ENCODE measurements at places on chromosomes 2 and 18. TPM values are rescaled to one million over a fixed set of nuclear protein-coding genes. Genes with fewer than 3 reads are reported as not detected.

DNA sequence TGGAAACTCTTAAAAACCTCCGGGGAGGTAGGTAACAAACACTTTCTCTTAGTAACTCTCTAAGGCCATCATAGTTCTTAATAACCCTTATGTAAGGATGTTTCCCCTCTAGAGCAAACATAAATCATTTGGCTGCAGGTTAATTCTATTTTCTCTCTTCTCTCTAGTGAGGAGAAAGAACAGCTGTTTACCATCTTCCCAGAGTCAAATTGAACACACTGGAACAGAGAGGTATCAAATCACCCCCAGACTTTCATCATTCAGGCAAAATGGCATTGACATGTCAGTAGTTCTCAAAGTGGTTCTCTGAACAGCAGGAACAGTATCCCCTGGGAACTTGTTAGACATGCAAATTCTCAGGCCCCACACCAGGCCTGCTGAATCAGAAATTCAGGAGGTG is 240.7 kb downstream of the MEIS1 start:
- DNase-seq, result no peak

GRCh38 chr2:111050701-111051376 is 69.9 kb upstream of the BCL2L11 start:
- DNase-seq, result no peak

DNA sequence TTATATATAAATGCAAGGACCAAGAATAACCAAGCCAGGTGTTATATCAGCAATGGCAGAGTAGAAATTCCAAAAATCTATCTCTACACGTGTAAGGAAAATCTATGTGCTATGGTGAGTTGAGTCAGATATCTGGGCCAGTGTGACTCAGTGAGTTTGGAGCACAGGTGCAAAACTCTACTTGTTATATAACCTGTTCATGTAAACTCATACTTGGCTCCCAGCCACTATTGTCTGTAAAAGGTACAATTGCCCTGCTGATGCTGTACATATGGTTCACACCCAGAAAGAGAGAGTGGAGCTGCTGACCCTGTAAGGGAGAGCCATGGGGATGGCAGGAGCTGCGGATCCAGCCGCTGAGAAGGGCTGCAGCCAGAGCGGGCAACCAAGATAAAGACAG is 112.0 kb downstream of the TRABD2A start:
- no peak for DNase-seq

DNA sequence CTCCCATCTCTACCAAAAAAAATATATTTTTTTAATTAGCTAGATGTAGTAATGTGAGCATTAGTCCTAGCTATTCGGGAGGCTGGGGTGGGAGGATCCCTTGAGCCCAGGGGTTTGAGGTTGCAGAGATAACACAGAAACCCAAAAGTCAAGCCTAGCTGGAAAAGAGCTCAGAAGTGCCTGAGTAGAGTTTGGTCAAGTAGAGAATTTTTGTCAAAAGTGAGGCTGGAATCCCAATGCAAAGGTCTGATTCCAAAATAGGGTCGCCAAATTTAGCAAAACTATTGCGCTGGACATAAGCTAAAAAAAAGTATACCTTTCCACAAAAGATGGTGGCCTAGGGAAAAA is 15.5 kb upstream of the MSH6 start:
- DNase-seq, result no peak

GRCh38 chr2:45986509-45986908 is 310.7 kb upstream of the EPAS1 start:
- peak; percentile 24 for DNase-seq

GRCh38 chr2:97774425-97774824 is 61.0 kb downstream of the ZAP70 start:
- DNase-seq, result no peak

- DNase-seq, result no peak
Measured at GRCh38 chr2:74747411-74748080, 86.4 kb upstream of the HK2 start.

DNA sequence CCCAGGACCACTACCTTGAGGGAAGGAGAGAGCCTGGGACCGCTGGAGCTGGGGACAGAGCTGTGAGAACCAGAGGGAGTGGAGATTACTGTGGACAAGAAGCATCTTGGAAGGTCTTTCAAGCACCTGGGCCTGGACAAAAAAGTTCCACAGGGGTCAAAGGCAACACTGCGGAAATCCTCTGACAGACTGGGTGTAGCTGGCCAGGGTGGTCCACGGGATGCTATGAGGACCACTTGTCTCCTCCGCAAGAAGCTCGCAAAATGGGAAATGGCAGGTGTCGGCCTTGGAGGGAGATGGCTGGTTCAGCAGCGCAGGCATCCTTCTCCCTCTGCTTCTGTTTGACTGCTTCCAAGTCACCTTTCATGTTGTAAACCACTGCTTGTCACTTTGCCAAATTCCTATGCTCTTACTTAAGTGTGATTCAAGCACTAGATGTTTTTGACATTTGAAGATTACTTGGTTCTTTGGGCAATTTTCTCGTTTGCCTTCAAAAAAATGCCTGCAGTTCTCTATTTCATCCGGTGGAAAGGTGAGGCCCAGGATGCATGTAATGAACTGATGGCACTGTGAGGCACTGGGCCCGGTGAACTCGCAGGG is 27.7 kb downstream of the KLHL29 start:
- no peak for DNase-seq

- DNase-seq, result no peak
Measured at GRCh38 chr2:63059793-63060471, 9.3 kb downstream of the OTX1 start.

DNA sequence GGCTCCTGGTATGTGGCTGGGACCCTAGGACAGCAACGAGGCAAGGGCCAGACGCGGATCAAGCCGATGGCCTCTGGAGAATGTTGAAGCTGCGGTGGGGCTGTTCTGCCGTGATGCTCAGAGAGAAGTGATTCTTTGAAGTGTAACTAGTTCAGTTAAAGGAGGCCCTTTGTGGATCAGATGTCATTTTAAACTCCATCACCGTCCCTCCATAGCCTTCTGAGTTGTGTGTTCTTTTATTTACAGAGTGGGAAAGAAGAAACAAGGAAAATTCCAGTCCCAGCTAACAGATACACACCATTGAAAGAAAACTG is 403 bp downstream of the PNO1 start:
- no peak for DNase-seq

DNA sequence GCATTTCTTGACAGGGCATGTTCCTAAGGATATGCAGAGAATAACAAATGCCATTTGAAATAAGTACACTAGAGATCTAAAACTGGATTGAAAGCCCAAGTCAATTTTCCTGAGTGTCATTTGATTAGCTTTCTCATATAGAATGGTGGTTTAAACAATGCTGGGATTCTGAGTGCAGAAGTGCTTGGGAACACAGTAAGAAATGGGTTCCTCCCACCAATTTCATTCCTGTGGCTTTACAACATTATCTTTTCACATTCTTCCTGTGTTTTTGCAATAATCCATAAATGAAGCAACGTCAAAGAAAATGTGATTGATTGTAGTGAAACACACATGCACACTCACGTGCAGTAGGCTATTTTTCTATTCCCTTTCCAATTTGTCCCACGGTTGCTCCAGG is 1858.4 kb upstream of the PIK3C3 start:
- no peak for DNase-seq

DNA sequence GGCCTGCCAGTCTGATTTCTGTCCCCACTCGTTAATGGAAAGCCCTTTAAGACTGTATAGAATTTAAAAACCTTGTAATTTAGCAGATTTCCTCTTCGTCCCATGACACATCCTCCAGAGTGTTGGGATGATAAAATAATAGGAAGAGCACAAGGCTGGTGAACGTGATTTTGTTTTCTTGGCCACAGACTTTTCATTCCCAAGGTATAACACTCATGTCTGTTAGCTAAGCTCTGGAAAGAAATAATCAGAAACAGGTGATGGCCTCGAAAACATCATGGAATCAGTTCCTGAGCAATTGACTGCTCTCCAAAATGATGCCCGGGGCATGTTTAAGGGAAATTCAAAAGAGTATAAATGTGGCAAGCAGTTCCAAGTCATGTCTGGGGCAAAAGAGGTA is 337.8 kb upstream of the TCF4 start:
- no peak for DNase-seq

DNA sequence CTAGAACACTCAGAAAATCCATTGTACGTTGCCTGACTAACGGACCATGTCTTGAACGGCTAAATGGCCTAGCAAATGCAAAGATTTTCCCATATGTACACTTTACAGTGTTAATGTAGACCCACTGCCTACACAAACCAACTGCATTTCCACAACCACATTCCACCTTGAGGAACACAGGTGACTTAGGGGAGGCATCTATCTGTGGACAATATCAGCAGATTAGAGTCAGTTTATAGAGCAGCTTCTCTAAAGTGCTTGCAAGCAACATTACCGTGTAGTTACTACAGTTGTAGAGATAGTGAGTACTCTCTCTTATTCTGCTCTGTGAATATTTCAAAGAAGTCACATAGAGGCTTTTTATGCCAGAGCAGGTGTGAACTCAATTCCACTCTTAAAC is 139.6 kb downstream of the TCF4 start:
- no peak for DNase-seq

- DNase-seq, result no peak
Measured at GRCh38 chr2:85741833-85742455, 11.8 kb upstream of the ATOH8 start.

DNA sequence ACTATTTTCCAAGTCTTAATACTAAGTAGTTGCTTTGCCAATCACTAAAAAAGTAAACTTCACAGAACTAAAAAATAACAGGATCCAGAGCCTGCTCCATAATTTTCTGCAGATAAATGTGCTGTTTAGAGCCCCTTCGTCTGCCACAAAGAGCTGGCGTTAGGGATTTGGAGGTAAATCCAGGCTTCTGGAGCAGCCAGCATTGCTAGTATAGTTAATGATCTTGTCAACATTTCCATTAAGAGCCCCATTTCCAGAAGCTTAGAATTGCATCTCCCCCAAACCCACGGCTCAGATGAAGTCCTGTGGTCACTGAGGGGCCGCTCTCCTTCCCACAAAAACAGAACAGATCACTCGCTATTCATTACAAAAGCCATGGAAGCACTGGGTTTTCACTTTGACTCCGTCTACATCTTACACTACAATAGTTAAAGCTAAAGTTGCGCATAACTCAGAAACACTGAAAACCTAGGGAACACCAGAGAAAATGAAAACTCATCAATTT is 41.9 kb downstream of the ZNF516 start:
- DNase-seq, result no peak

DNA sequence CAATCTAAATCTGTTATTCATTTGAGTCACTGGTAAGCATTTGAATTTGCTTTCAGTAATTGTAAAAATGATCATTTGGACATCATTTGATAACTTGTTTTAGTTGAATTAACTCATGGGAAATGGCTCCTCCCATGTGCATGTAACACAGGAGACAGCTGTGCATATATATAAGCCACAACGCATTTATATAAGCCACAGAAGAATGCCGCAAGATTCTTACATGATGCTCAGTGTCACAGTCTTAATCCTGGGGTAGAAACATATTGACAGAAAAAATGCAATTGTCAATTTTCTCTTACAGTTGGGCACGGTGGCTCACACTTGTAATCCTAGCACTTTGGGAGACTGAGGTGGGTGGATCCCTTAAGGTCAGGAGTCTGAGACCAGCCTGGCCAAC is 13.3 kb upstream of the IAH1 start:
- no peak for DNase-seq

DNA sequence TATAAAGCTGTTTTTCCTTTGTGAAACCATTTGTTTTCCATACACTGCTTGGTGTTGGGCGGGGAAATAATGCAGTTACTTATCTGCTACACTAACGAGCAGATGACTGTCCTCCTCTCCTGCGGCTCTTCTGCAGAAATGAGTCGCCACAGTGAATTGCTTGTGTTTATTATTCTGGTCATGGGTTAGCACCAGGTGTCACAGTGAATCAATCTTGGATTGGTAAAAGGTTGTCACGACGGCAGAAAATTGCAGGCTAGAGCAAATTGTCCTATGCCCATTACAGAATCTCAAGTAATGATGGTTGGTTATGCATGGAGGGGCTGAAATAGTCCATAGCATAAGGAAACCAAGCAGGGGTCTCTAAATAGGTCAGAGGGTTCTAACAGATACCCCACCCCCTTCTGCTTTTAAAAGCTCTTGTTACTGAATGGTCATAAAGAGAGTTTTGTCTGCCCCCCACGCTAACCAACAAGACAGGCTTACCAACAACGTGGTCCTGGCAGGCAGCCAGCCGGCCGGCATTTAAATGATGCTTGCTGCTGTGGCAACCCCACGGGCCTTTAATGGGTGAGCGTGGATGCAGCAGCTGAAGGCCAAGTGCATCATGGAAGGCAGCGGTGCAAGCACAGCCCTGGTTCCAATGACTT is 29.5 kb downstream of the RAB31 start:
- no peak for DNase-seq

GRCh38 chr2:230668939-230669303 is 43.7 kb upstream of the CAB39 start:
- DNase-seq, result no peak

DNA sequence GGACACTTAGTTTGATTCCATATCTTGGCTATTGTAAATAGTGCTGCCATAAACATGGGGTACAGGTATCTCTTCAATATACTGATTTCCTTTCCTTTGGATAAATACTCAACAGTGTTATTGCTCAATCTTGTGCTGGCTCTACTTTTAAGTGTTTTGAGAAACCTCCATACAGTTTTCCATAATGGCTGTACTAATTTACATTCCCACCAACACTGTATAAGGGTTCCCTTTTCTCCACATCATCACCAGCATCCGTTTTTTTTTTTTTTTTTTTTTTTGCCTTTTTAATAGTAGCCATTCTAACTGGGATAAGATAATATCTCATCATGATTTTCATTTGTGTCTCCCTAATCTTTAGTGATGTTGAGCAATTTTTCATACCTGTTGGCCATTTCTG is 29.9 kb upstream of the GALNT5 start:
- no peak for DNase-seq

GRCh38 chr18:39057423-39058064 is 1491.9 kb upstream of the CELF4 start:
- no peak for DNase-seq

GRCh38 chr2:177270531-177270930 is 6.0 kb upstream of the NFE2L2 start:
- no peak for DNase-seq

- no peak for DNase-seq
Measured at GRCh38 chr2:80610108-80610507, 305.6 kb upstream of the LRRTM1 start.

DNA sequence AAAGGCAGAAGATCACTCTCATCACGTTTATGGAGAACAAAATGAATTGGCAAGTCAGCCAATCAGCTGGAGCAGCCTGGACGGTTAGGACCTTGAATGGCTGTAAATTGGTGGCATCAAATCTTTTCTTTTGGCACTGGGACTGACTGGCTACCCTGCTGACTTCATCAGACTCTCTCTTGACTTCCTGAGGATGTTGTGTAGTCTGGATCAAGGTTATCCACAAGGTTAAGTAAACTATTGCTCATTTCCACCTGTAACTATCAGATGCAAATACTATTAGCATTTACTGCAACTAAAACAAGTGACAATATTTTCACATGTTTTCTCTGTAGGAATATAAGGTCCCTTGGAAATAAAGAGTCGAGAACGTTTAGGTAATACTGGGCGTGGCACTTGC is 134.3 kb upstream of the RASGRP3 start:
- DNase-seq, result no peak

Gene D2HGDH
- 25.0 TPM for total RNA-seq

Gene ESPNL
- total RNA-seq, result 0.59 TPM

Gene LOXHD1
- total RNA-seq, result 0.25 TPM

Gene CPS1
- total RNA-seq, result 651 TPM

Gene EGR4
- not detected for total RNA-seq

Gene SGO2
- 0.67 TPM for total RNA-seq

Gene PLEK
- total RNA-seq, result 5.3 TPM

Gene TEX44
- total RNA-seq, result not detected

Gene SOX11
- total RNA-seq, result 0.09 TPM

Gene ST3GAL5
- 4.5 TPM for total RNA-seq

Gene SPP2
- total RNA-seq, result 208 TPM

Gene FRZB
- total RNA-seq, result 0.47 TPM
